ENCODE measurements at places on chromosomes 1 and 21. TPM values are rescaled to one million over a fixed set of nuclear protein-coding genes. Genes with fewer than 3 reads are reported as not detected.

GRCh38 chr1:93738075-93738622 lies 56.5 kb upstream of the BCAR3 start:
- no peaks in the 10 kb centered on the region for H3K27me3 ChIP-seq
- no peak overlapping the region for H3K4me3 ChIP-seq
- H3K4me1 ChIP-seq: no peaks in the 10 kb centered on the region
- no peak overlapping the region for H3K27ac ChIP-seq

Gene DENND2C
- 1.8 TPM for polyA plus RNA-seq

- no peak overlapping the region for H3K27ac ChIP-seq
- H3K36me3 ChIP-seq: no peaks in the 10 kb centered on the region
- no peak for DNase-seq
- no peaks in the 10 kb centered on the region for H3K27me3 ChIP-seq
These were observed 53.6 kb downstream of the KIF21B start for GRCh38 chr1:200969726-200970561.

DNA sequence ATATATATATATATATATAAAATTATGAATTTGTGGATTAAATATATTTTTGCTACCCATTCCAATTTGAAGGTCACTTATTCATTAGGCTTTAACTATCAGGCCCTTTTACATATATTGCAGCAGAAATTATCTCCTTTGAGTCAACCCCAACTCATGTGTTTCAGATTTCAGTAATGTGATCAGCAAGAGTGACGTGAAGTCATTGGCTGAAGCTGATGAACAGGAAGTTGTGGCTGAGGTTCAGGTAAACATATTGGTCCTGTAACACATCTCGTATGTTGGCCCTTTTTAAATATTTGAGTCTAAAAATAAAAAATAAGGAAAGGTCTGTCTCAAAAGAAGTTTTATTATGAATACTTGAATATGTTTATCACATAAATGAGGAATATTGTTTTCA lies 8.5 kb downstream of the VPS45 start:
- H3K4me1 ChIP-seq: no peaks in the 10 kb centered on the region
- no peaks in the 10 kb centered on the region for H3K27me3 ChIP-seq
- DNase-seq: no peak
- no peak overlapping the region for H3K4me3 ChIP-seq

- no peaks in the 10 kb centered on the region for H3K27me3 ChIP-seq
- H3K4me3 ChIP-seq: no peak overlapping the region
- peak overlapping the region; percentile 83 for H3K27ac ChIP-seq
- DNase-seq: peak; percentile 71
These were observed 175.6 kb downstream of the NRIP1 start for GRCh38 chr21:14889080-14889810.

- DNase-seq: no peak
- H3K27me3 ChIP-seq: no peaks in the 10 kb centered on the region
- no peak overlapping the region for H3K27ac ChIP-seq
- H3K4me3 ChIP-seq: no peak overlapping the region
- H3K4me1 ChIP-seq: peaks cover 2% of the 10 kb centered on the region
These were observed 27.8 kb downstream of the IGFN1 start for GRCh38 chr1:201218409-201218808.

Gene EDARADD
- 1.7 TPM for polyA plus RNA-seq

GRCh38 chr1:46194641-46195193 lies 3.5 kb downstream of the POMGNT1 start:
- DNase-seq: peak; percentile 6
- no peaks in the 10 kb centered on the region for H3K36me3 ChIP-seq
- no peak overlapping the region for H3K27ac ChIP-seq
- H3K4me1 ChIP-seq: peaks cover 12% of the 10 kb centered on the region

DNA sequence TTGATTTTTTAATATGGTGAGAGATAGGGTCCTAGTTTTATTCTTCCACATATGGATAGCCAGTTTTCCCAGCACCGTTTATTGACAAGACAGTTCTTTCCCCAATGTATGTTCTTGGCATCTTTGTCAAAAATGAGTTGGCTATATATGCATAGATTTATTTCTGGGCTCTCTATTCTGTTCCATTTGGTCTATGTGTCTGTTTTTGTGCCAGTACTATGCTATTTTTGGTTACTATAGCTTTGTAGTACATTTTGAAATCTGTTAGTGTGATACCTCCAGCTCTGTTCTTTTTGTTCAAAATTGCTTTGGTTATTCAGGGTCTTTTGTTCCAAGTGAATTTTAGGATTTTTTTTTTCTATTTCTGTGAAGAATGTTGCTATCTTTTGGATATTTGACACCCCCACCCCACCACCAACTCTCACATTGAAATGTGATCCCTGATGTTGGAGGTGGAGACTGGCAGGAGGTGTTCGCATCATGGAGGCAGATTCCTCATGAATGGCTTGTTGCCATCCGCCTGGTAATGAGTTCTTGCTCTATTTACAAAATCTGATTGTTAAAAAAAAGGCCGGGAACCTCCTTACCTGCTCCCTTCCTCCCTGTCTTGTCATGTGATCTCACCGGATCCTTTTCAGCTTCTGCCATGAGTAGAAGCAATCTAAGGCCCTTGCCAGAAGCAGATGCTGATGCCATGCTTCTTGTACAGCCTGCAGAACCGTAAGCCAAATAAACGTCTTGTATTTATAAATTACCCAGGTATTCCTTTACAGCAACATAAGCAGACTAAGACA lies 54.8 kb upstream of the KRTAP19-8 start:
- H3K4me1 ChIP-seq: no peaks in the 10 kb centered on the region
- no peak overlapping the region for H3K4me3 ChIP-seq
- no peaks in the 10 kb centered on the region for H3K36me3 ChIP-seq
- no peak overlapping the region for H3K27ac ChIP-seq

- no peaks in the 10 kb centered on the region for H3K27me3 ChIP-seq
- no peak overlapping the region for H3K4me3 ChIP-seq
- peaks cover 4% of the 10 kb centered on the region for H3K4me1 ChIP-seq
These were observed 13.8 kb downstream of the MIER1 start for GRCh38 chr1:66938613-66939012.

Gene NUP210L
- polyA plus RNA-seq: not detected

DNA sequence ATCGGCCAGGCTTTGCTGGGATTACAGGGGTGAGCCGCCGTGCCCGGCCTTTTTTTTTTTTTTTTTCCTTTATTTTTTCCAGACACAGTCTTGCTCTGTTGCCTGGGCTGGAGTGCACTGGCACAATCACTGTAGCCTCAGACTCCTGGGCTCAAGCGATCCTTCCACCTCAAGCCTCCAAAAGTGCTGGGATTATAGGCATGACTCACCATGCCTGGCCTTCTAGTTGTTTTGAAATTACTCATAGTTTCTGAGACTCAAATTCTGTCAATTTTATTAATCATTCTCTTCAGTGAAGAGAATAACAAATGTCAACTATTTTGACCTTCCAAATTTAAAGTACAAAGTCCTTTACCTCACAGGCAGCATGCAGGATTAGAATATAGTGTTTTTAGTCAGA lies 374.5 kb downstream of the PLA2G4A start:
- H3K4me1 ChIP-seq: no peaks in the 10 kb centered on the region
- H3K27ac ChIP-seq: no peak overlapping the region
- no peak for DNase-seq
- H3K4me3 ChIP-seq: no peak overlapping the region
- no peaks in the 10 kb centered on the region for H3K36me3 ChIP-seq

Gene ASCL5
- not detected for polyA plus RNA-seq

GRCh38 chr1:205229916-205230700 lies 2.4 kb downstream of the TMCC2 start:
- H3K27ac ChIP-seq: no peak overlapping the region
- peaks cover 4% of the 10 kb centered on the region for H3K27me3 ChIP-seq
- peaks cover 5% of the 10 kb centered on the region for H3K4me1 ChIP-seq
- H3K36me3 ChIP-seq: no peaks in the 10 kb centered on the region
- no peak overlapping the region for H3K4me3 ChIP-seq

Gene SELE
- polyA plus RNA-seq: not detected

GRCh38 chr1:21911205-21912001 lies 25.7 kb downstream of the HSPG2 start:
- peak; percentile 70 for DNase-seq
- H3K27me3 ChIP-seq: no peaks in the 10 kb centered on the region
- H3K4me3 ChIP-seq: no peak overlapping the region
- peaks cover 34% of the 10 kb centered on the region for H3K4me1 ChIP-seq
- H3K27ac ChIP-seq: peak overlapping the region; percentile 74

- H3K36me3 ChIP-seq: peaks cover 4% of the 10 kb centered on the region
- no peak for DNase-seq
- H3K4me1 ChIP-seq: no peaks in the 10 kb centered on the region
- H3K4me3 ChIP-seq: no peak overlapping the region
These were observed 14.3 kb downstream of the SDHB start for GRCh38 chr1:17039522-17039921.

DNA sequence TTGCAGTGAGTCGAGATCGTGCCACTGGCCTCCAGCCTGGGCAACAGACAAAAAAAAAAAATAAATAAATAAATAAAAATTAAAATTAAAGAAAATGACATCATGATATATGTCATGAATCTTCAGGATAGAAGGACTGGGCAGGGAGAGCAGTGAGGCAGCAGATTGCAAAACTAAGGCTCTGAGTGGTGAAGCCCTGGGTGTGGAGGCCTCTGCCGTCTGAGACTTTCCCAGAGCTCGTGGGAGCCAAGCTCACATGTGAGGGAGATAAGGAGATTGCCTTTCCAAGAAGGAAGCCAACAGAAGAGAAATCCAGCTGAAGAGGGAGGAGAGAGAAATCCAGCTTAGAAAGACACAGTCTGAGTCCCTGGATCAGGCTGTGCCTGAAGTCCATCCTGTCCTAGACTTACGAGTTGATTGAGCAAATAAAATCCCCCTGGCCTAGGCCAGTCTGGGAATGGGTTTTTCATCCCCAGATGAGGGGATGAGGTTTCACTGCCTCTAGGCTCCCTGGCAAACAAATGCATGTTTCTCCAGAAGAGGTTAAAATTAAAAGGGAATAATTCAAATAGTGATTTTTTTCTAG lies 142.0 kb upstream of the IGSF21 start:
- no peaks in the 10 kb centered on the region for H3K36me3 ChIP-seq
- no peaks in the 10 kb centered on the region for H3K4me1 ChIP-seq
- no peak overlapping the region for H3K4me3 ChIP-seq
- DNase-seq: no peak
- peaks cover 9% of the 10 kb centered on the region for H3K27me3 ChIP-seq
- H3K27ac ChIP-seq: no peak overlapping the region

DNA sequence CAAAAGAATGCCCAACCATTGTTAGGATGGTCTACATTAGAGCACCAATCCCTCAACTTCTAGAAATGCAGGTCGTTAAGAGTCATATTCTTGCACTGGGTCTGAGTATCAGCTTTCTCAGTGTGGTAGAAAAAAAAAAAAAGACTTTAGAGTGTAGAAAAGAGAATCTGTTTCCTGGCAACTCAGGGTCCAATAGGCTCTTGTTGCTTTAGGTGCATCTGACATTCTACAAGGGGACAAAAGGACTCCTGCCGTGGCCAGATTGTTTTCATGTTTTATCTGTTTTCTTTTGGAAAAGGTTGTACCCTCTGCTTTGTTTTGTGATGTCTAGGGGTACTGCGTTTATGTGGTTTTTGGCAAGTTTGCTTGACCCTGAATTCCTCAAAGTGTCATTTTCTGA lies 105.4 kb upstream of the KCNK2 start:
- H3K4me3 ChIP-seq: no peak overlapping the region
- no peaks in the 10 kb centered on the region for H3K27me3 ChIP-seq
- no peak for DNase-seq
- H3K36me3 ChIP-seq: no peaks in the 10 kb centered on the region
- no peaks in the 10 kb centered on the region for H3K4me1 ChIP-seq
- H3K27ac ChIP-seq: no peak overlapping the region

DNA sequence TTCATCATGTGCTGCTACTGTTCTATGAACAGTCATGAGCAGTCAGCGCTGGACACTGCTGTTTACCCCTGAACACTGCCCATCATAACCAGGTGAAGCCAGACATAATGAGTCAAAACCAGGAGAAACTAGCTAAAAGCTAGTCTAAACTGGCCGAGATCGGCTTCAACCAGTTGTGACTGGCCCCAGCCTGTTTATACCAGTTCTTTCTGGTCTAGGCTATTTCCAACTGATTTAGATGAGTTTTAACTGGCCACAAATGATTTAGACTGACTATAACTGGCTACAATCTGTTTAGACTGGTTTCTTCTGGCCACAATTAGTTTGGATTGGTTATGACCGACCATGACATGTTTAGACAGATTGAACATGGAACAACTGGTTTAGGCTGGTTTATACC lies 348.3 kb upstream of the CAMK1G start:
- H3K36me3 ChIP-seq: no peaks in the 10 kb centered on the region
- H3K27ac ChIP-seq: no peak overlapping the region
- no peaks in the 10 kb centered on the region for H3K4me1 ChIP-seq
- H3K27me3 ChIP-seq: no peaks in the 10 kb centered on the region
- no peak overlapping the region for H3K4me3 ChIP-seq
- DNase-seq: no peak

Gene C1orf87
- polyA plus RNA-seq: not detected

DNA sequence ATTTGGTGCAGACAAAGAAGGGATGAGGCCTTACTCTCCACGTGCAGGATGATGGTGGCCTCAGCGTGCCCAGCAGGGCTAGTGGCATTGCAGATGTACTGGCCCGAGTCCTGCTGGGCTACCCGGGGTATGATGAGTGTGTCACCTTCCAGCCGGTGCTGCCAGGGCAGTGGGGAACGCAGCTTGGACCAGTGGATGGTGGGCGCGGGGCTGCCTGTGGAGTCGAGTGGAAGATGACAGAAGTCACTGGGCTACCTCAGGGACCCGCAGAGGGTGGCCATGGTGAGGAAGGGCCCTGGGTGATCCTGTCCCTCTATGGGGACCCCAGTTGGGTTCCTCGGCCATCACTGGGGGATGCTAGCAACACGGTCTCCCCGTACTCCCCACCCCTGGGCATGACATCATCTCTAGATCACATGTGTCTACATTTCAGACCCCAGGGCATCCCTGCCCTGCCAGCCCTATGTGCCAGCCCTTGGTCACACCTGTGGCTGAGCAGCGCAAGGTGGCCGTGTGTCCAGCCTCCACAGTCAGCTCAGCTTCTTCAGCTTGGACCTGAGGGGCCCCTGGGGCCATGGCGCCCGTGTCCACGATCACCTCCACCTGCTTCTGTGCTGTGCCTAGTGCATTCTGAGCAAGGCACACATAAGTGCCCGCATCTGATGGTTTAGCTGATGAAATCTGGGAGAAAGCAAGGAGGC lies 27.4 kb downstream of the LDLRAD2 start:
- no peaks in the 10 kb centered on the region for H3K4me1 ChIP-seq
- H3K27me3 ChIP-seq: no peaks in the 10 kb centered on the region
- peaks cover 2% of the 10 kb centered on the region for H3K36me3 ChIP-seq
- DNase-seq: no peak

DNA sequence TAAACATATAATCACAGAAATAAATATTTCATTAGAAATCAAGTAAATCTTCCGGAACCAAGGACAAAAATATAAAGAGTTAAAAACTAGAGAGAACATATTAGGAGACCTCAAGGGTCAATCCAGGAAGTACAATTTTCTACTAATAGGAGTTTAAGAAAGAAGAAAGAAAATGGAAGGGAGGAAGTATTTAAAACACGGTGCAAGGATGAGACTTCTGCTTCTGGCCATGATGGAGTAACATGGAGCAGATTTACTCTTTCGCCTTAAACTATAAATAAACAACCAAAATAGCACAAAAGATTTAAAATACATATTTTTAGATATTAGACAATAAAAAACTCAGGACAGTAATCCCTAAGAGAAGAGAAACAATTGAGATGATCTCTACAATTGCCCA lies 12.6 kb upstream of the IFNAR1 start:
- no peak overlapping the region for H3K4me3 ChIP-seq
- DNase-seq: no peak
- no peak overlapping the region for H3K27ac ChIP-seq

GRCh38 chr1:150925080-150925479 lies 1.1 kb upstream of the SETDB1 start:
- H3K4me3 ChIP-seq: no peak overlapping the region
- H3K4me1 ChIP-seq: peaks cover 5% of the 10 kb centered on the region
- H3K36me3 ChIP-seq: no peaks in the 10 kb centered on the region
- no peak for DNase-seq
- H3K27ac ChIP-seq: no peak overlapping the region

Gene SYCP1
- polyA plus RNA-seq: not detected
